ENCODE measurements at places on chromosomes 11 and 22. TPM values are rescaled to one million over a fixed set of nuclear protein-coding genes. Genes with fewer than 3 reads are reported as not detected.

The PRG3 gene
- 2.9 TPM for total RNA-seq

The SCGB1D2 gene
- total RNA-seq, result not detected

The TIMM10 gene
- total RNA-seq, result 21.0 TPM

The USH1C gene
- total RNA-seq, result 0.10 TPM

The OR10A6 gene
- total RNA-seq, result not detected

The MED17 gene
- 32.4 TPM for total RNA-seq

The NPTXR gene
- 2.5 TPM for total RNA-seq

The CDON gene
- total RNA-seq, result 71.8 TPM

The SLC25A18 gene
- total RNA-seq, result 0.20 TPM

The VSIG10L2 gene
- total RNA-seq, result 0.39 TPM

The OR5A1 gene
- not detected for total RNA-seq

The DDX6 gene
- total RNA-seq, result 137 TPM

The ASRGL1 gene
- total RNA-seq, result 1.5 TPM

The MPPED2 gene
- total RNA-seq, result 9.0 TPM

The NLRP6 gene
- total RNA-seq, result 0.10 TPM

The TEF gene
- 8.9 TPM for total RNA-seq

The THRSP gene
- 203 TPM for total RNA-seq

The EHF gene
- total RNA-seq, result 25.9 TPM

The PRR33 gene
- total RNA-seq, result 0.20 TPM

The ALDH3B2 gene
- 19.1 TPM for total RNA-seq

The P2RX6 gene
- 0.59 TPM for total RNA-seq

The NCR3LG1 gene
- total RNA-seq, result 1.8 TPM

The SCN3B gene
- 3.6 TPM for total RNA-seq

The OR56A1 gene
- not detected for total RNA-seq

The HBB gene
- total RNA-seq, result 2,108 TPM

The RAB3IL1 gene
- 11.1 TPM for total RNA-seq

The OR8A1 gene
- not detected for total RNA-seq

The ZBTB16 gene
- 25.6 TPM for total RNA-seq

The SLC22A12 gene
- total RNA-seq, result not detected

The EMSY gene
- total RNA-seq, result 27.4 TPM

The TTC36 gene
- total RNA-seq, result 0.79 TPM

The C11orf21 gene
- 2.0 TPM for total RNA-seq

The RGL4 gene
- 2.7 TPM for total RNA-seq

The GNAZ gene
- total RNA-seq, result 1.8 TPM

The FAM83F gene
- 4.3 TPM for total RNA-seq

The ACAT1 gene
- 58.5 TPM for total RNA-seq

The UPB1 gene
- total RNA-seq, result 0.39 TPM

The AQP11 gene
- total RNA-seq, result 1.1 TPM

All from skin of body (tissue), 3 donors.